ENCODE measurements at places on chromosomes 4 and X.

DNA sequence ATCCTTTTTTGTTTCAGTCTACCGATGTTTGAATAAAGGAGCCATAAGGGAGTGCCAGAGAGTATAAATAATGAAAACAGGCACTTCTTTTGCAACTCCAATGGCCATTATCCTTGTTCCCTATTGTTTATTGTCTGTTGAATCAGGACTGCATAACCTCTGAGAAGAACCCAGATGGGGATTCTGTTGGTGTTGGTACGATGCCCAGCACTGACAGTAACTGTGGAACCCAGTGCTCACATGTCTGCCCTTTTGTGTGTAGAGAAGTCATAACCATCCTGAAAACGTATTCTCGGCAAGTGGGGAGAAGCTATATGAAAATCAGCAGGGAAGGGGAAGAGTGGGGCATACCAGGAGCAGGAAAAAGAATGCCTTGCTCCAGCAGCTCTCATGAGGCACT is 195.1 kb upstream of the EDNRA start:
- DNase-seq = no peak

GRCh38 chrX:47568656-47569295 is 7.8 kb downstream of the ARAF start:
- no peak for DNase-seq

GRCh38 chrX:100636321-100636991 is at the start of gene TSPAN6:
Gene TSPAN6, minus strand, starts transcription at chrX:100636806. Its CDS starts 112 bp downstream, at chrX:100636694.
- peak; percentile 82 for DNase-seq

DNA sequence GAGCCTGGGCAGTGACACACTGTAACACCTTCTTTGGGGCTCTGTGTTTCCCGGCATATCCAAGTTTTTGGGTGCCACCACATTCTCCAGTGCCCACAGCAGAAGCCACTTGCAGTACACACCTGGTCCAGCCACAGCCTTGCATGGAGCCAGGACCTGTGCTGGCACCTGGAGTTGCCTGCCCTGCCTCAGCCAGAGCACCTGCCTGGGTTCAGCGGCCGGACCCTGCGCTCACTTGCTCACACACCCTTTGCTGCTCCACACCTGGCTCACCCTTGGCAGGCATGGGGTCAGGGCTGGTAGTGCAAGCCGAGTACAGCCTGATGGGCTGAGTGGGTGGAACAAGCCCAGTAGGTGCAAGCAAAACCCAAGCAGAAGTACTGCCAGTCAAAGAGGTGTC is 1511.1 kb downstream of the TECRL start:
- no peak for DNase-seq

DNA sequence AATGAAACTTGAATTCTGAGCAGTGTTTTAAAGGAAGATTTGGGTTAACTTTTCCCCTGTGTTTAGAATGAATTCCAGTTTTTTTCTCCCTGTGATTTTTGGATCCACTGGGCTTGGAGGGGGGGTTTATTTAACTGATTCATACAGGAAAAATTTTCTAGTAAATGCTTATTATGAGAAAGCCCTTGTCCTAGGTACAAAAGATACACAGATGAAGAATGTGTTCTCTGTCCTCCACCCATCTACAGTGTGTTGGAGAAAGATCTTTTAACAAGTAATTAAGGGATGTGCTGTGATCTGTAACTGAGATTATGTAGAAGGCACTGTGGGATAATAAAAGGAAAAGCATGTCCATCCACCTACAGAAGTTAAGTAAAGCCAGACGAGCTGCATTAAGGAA is 103.9 kb downstream of the STIM2 start:
- DNase-seq = no peak

DNA sequence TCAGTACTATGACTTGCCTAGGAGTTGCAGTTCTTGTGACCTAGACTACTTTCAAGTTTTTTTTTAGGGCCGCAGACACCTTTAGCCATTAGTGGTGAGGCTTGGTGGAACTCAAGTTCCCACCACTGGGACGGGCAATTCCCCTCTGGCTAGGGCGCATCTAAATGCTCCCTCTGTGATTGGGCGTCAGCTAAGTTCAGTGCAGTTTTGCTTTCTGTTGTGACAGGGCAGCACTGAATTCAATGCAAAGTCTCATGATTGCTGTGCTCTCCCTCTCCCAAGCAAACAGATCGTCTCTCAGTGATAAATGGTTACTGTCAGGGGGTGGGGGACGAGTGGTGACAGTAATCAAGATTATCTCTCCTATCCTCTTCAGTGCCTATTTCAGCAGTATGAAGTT is 52.7 kb upstream of the FRMPD3 start:
- DNase-seq = no peak

- no peak for DNase-seq
These were observed 30.6 kb upstream of the RAB40A start for GRCh38 chrX:103549916-103550315.

DNA sequence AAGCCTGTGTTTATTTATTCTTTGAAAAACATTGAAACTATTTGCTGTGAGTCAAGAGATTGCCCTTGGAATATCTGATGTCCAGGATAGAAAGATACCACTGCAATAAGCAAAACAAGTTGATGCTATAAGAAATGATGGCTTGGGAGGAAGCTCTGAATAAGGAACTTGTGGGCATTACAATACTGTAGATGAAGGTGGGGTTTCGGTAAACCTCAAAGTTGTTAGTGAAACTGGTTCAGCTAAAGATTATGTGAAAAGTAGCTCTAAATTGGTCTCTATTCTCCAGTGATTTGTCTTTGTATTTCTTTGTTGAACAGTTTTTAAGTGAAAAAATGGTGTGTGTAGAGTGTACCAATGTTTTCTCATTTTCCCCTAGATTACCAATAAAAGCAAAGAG is 128.7 kb downstream of the AKAP4 start:
- no peak for DNase-seq

DNA sequence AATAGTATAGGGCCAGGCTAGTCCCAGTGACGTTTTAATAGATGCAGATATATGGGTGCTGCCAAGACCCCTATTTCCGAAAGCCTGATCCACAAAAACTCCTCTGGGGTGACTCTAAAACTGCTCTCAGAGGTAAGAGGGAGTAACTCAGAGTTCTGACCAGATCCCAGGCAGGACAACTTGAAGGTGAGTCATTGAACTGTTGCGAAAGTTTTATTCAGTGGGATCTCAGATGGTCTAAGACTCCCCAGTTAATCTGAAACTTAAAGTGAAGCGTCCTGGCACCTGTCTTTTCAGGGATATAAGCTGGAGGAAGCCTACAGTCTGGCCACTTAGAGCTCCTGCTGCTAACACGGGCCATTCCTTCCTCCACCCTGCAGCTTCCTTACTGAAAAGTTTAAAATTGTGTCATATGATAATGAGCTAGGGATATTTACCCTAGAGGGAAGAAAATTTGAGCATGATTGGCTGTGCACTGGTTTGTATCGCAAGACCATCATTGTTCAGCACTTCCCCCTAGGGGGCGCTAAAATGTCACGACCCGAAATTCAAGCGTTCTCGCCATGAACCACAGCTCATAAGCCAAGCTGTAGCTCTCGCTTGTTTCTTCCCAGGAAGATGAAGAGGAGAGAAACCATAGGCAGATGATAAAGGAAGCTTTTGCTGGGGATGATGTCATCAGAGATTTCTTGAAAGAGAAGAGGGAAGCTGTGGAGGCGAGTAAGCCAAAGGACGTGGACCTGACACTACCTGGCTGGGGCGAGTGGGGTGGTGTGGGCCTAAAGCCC is 19.5 kb downstream of the UTP14A start:
- DNase-seq = peak; percentile 70

GRCh38 chr4:3701736-3702560 is 64.2 kb upstream of the ADRA2C start:
- DNase-seq = no peak

DNA sequence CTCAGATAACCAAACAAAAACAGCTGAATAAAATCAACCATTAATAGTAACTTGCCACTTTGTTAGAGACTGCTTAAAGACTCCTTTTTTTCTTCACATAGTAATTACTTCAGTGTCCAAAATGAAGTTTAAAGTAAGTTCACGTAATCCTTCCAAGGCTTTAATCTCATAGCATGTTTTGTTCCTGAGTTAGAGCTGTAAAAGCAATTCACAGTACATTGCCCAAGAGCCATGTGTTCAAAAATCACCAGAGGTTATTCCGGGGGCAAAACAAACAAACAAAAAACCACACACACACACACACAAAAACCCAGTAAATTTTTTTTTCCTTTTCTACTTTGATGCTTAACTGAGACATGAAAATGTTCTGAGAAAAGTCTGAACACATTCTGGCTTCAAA is 6.1 kb downstream of the GPR82 start:
- DNase-seq = no peak

- no peak for DNase-seq
These were observed 57.5 kb upstream of the ZCCHC13 start for GRCh38 chrX:74246524-74246923.

DNA sequence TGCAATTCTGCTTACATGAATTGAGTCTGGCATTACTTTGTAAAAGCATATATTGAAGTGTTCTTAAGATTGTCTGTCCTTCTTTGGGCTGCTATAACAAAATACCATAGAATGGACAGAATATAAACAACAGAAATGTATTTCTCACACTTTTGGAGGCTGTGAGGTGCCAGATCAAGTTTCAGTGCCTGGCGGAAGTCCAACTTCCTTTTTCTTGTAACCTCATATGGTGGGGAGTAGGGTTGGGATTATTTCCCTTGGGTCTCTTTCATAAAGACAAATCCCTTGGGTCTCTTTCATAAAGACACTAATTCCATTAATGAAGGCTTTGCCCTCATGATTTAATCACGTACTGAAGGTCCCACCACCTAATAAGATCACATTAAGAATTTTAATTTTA is 199.3 kb upstream of the GRID2 start:
- DNase-seq = no peak

DNA sequence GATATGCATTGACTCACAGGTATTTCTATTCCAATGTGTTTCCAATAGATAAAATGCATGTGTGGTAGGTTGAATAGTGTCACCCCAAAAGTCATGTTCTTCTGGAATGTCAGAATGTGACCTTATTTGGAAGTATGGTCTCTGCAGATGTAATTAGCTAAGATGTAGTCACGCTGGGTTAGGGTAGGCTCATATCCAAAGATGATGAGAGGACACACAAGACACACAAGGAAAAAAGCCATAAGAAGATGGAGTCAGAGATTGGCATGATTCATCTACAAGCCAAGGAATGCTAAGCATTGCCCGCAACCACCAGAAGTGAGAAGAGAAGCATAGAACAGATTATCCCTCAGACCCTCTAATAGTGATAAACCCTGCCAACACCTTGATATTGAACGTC is 17.5 kb downstream of the ZNF330 start:
- no peak for DNase-seq

- DNase-seq = no peak
These were observed 780.7 kb upstream of the DIAPH2 start for GRCh38 chrX:95903975-95904374.

GRCh38 chrX:7117587-7117986 is 29.9 kb upstream of the STS start:
- DNase-seq = no peak

- DNase-seq = no peak
These were observed at the start of gene RBM46 for GRCh38 chr4:154781126-154781982. Gene RBM46, plus strand, starts transcription at chr4:154781272. Its CDS starts 15,481 bp downstream, at chr4:154796753.

- no peak for DNase-seq
These were observed 4.3 kb downstream of the TSPYL2 start for GRCh38 chrX:53086464-53086863.

GRCh38 chr4:121011780-121012340 is 60.5 kb downstream of the NDNF start:
- DNase-seq = no peak

GRCh38 chrX:31355206-31355955 is 283.5 kb upstream of the FTHL17 start:
- DNase-seq = no peak

- DNase-seq = no peak
These were observed 1.6 kb downstream of the METAP1 start for GRCh38 chr4:98997166-98997565.

GRCh38 chr4:109978704-109979454 is 66.2 kb downstream of the EGF start:
- DNase-seq = no peak

DNA sequence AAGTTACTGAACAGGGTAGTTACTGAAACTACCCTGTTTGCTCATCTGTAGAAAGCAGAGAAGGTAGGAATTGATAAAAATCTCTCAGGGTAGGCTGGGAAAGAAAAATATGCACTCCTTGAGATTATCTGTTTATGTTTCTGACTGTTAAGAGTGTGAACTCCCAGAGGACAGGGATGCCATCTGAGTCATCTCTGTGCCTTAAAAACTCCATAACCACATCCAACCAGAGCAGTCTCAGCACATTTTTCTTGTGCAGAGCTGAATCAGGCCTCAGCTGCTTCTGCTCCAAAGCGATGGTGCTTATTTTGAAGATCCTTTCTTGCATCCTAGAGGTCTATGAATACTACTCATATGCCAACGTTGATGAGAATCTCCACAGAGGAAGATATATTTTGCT is 9.9 kb downstream of the CENPVL3 start:
- DNase-seq = no peak

DNA sequence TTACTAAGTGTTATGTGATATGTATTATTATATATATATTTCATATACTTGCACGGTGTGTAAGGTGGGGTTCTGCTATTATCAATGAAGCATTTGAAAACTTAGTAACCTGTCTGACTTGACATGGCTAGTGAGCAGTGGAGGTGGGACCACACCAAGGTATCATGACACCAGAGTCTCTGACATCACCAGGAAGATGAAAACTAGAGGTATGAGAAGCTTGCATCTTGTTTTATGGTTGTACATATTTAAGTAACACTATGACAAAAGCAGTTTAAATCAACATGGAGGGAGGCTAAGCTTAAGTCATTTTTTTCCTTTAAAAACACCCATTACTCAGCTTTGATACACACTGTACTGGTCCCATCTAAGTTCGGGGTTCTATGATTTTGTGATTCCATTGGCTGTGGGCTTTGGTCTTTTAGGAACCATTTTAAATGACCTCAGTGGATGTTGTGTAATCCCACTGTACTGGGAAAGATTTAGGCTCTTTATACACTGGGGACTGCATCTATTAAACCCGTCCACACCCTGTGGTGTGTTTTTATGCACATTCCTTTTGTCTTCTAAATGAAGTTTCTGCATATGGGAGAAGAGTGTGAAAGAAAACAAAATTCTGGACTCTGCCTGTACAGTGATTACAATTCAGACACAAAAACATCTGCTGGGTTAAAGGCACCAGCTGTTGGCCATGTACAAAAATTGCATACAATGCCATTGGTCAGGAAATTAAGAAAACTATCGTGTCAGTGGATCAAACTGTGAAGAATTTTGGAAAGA is 570.6 kb downstream of the SPRY1 start:
- DNase-seq = no peak

- DNase-seq = no peak
These were observed 501.6 kb downstream of the PPARGC1A start for GRCh38 chr4:23388255-23388654.

DNA sequence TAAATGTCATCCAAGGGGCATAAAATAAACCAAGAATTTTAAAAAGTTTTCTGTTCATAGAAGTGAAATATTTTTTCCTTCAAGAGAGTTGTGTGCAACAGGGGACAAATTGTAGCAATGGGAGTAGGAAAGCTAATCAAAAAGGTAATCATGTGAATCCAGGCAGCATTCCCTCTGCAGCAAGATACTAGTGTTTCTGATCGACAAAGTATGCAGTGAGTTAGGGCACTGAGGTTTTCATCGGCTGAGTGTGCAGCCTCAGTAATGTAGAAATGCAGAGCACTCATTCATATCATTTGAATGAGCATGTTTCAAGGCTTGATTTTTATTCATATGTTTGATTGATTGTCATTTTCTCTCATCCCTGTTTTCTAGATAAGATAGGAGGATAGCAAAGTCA is 321.7 kb downstream of the PCDH7 start:
- no peak for DNase-seq

- peak; percentile 65 for DNase-seq
These were observed 116.2 kb downstream of the AFAP1 start for GRCh38 chr4:7823416-7823824.

GRCh38 chr4:147780137-147780777 is 48.4 kb downstream of the ARHGAP10 start:
- DNase-seq = no peak

- DNase-seq = peak; percentile 74
These were observed 61.4 kb upstream of the TRIM2 start for GRCh38 chr4:153142700-153143438.

Data from Caki2 (cell line).